GM12865 (cell line): ENCODE measurements at places on chromosomes 5 and 9.
A peak's percentile ranks its signal among the peaks of the same experiment; 100 is the strongest.

DNA sequence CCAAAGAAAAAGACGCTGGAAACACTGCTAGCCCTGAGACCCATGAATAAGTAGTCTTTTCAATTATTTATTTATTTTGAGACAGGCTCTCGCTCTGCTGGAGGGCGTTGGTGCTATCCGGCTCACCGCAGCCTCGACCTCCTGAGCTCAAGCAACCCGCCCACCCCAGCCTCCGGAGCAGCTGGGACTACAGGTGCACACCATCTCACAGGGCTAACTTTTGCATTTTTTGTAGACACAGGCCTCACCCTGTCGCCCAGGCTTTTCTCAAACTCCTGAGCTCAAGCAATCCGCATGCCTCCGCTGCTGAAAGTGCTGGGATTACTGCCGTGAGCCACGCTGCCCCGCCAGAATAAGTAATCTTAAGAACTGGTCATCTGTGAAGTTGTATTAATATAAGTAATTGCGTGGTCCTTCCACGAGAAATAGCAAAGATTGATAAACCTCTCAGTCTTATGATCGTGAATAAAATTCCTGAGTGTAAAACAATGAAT lies 1.6 kb downstream of the ANXA2R start:
- DNase-seq = peak; percentile 50

DNA sequence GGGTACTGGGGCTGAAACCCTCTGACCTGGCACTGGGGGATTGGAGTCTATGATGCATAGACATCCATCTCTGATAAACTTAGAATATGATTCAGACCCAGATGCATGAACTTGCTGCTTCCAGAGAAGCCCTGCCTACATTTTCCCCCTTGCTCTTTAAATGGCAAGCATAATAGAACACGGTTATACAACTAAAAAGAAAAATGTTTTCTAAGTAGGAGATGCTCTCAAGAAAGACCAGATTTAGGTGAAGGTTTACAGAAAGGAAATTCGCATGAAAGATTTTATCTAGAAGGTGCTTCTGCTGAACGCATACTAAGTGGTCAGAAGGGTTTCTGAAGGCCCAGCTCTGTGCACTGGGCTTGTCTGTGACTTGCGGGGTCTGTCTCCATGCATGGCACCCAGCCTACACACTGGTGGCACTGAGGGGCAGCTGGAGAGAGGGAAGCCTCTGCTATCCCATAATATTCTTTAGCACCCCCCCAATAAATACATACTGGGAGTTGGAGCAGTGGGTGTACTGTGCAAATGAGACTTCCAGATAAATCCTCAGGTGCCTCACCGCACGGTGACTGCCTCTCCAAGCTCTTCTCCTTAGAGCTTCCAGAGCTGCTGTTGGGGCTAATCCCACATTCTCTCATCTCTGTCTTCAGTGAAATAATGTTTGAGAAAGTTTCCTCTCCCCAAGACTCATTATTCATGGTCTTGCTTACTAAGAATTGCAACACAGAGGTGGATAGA lies 114.6 kb downstream of the FSTL4 start:
- DNase-seq = no peak

DNA sequence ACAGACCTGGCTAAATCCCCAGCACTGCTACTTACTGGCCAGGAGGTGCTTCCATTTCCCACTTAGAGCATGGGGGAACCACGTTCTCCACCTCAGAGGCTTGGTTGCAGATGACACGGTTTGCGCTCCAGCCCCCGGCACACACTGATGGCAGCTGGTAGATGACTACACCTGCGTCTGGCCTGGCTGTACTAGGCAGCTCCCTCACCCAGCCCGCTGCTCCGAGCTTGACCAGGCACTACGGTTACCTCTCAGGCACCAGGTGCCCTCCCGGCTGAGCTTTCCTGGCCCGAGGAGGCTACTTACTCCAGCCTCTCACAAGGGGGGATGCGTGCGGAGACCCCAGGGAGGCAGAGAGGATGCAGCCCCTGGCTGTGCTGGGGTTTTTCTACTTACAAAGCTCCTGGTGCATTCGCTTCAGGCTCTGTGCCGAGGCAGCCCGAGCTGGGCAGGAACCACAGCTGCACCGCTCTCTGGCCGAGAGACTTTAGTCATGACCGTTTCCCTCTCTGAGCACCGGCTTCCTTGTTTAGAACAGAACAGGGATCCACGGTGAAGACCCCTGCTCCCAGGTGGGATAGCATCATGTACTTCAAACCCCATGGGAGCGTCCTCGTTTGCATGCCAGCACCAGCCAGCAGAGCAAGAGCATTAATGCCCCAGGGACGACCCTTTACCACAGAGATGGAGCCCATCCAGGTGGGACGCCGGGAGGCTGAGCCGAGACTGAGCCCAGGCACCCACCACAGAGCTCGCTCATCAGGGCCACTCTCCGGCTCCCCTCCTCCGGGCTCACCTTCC lies 7.6 kb upstream of the GBGT1 start:
- DNase-seq = no peak

DNA sequence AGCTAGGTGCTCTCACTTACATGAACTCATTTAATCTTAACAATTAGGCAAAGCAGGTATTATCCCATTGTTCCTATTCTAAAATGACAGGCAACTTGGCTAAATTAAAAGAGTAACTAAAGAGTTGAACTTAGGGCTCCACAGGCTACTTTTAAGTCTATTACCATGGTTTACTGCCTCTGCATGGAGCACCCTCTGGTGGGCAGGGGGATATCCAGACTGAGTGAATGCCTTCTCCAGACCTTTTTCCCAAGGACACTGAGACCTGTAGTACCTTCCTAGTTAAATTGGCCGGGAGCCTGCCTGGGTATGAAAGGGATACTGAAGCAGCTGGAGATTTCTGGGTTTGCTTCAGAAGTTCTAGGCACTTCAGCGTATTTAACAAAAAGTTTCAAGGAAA lies 238.1 kb downstream of the ELAVL2 start:
- DNase-seq = no peak

DNA sequence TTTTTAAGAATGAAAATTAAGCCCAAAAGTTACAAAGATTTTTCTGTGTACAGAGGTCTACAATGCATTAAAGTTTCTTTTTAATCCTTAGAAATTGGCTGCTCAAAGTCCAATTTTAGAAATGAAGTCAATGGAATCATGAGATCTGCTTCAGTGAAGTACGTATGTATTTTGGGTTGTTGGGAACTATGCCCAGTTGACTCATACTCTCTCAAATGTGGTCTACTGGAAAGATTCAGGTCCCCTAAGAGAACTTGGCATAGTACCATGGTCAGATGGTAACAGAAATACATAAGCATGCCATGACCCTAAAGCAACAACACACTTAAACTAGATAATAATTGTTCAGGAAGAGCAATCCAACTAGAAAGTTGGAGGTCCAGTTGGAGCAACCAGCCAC lies 23.0 kb downstream of the FBLL1 start:
- DNase-seq = no peak

GRCh38 chr9:114100536-114100935 lies 1.4 kb upstream of the KIF12 start:
- no peak for DNase-seq

GRCh38 chr9:29289365-29289764 lies 1716.1 kb upstream of the C9orf72 start:
- DNase-seq = no peak

DNA sequence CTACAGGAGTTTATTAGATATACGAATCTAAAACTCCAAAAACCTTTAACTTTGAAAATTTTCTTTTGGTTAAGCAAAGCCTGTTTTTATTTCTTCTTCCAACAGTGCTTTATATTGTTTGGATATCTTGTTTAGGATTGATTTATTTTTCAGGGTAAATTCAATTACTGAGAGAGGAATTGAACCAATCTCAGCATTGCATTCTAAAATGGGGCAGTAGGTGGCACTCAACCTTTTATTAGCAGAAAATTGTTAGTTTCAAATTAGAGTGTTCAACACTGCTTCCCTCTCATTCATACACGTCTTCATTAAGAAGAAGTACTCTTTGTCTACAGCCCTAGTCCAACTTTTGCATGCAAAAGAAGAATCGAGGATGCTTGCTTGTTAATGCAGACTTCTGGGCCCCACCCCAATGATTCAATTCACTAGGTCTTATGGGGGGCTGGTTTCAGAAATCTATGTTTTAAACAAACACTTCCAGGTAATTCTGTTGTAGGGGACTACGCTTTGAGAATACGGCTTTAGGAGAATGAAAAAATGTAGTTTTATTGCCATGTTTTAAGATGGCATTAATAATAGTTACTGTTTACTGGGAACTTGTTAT lies 26.6 kb downstream of the MRPL22 start:
- DNase-seq = peak; percentile 18
